Cortex of kidney (tissue), 1 donor: ENCODE measurements at places on chromosomes 5 and 9.

DNA sequence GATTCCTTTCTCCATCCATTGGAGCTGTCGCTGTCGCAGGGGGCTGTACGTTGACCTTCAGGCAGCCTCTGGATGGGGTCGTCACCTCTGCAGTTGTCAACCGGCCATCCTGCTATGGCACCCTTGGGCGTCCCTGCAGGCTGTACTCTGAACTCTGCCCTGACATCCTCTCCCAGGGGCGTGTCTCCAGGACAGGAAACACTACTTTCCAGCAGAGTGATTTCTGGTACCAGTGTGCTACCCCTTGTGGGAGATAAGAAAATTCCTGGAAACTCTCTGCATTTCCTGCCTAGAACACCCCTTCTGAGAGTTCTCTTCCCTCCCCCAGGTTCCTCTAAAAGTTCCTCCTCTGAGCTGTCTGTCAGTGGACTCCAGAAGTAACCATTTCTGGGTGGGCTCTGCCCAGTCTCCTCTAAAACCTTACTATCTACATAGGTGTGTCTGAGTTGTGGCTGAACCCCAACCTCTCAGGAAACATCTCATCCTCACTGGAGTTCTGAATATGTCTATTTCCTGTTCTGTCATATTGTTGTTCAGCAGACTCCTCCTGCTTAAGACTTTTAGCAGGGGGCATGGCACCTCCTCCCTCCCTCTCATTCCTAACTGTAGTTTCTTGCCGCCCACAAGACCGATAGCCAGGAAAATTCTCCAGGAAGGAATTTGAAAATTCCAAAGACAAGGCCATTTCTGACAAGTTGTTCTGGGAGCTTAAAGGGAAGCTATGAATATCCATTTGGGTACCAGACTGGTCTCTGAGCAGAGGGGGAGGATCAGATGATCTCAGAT is 145.3 kb upstream of the RASEF start:
- DNase-seq = no peak

GRCh38 chr5:178984145-178985072 is 10.7 kb downstream of the GRM6 start:
- DNase-seq = no peak

DNA sequence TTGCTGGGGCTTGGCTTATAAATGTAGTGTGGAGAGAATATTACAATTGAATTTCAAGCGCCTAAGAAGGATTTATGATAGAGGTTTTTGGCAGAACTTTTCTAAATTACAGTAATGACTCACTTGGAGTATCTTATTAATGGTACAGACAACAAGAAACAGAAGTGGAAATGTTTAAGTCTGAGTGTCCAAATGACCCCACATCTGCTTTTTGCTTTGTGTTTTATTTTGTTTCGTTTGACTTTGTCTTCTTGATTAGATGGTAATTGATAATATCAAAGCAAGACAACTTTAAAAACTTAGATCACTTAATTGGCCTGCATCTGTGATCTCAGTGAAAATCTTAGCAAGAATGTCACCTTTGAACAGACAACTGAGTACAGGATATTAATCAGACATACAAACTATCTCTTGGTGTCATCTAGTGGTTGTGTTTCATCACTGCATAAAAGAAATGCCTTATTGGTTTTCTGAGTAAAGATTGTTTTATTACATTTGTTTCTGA is 577.4 kb downstream of the ISL1 start:
- no peak for DNase-seq

DNA sequence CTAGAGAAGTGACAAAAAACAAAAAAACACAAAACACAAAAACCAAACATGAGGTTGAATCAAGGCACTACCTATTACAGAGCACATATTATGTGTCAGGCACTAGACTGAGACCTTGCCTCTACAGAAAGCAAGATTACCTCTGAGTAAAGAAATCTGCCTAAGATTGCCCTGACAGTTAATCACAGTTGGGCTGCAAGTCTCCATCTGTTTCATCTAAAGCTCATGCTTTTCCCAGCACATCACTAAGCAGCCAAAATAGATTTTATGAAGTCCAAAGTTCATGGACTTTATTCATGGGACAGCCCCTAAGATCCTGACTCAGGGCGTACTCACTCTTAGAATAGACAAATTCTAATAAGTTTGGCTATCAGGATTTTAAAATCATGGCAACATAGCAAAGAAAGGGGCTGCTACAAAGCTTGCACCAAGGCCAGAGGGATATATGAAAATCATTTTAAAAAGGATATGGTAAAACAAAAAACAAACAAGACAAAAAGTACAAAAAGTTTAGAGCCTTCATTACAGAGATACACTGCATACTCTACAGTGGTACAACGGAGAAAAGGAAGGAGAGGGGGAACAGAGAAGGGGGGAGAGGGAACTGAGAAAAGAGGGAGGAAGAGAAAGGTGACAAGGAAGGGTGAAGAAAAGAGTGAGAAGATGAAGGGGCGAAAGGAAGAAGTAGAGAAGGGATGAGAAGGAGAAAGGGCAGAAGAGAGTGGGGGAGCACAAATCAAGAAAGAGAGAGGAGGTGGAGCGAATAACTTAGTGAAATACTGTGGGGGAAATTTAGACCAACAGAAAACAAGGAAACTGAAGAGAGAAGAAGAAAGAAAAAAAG is 58.2 kb downstream of the RICTOR start:
- DNase-seq = no peak

DNA sequence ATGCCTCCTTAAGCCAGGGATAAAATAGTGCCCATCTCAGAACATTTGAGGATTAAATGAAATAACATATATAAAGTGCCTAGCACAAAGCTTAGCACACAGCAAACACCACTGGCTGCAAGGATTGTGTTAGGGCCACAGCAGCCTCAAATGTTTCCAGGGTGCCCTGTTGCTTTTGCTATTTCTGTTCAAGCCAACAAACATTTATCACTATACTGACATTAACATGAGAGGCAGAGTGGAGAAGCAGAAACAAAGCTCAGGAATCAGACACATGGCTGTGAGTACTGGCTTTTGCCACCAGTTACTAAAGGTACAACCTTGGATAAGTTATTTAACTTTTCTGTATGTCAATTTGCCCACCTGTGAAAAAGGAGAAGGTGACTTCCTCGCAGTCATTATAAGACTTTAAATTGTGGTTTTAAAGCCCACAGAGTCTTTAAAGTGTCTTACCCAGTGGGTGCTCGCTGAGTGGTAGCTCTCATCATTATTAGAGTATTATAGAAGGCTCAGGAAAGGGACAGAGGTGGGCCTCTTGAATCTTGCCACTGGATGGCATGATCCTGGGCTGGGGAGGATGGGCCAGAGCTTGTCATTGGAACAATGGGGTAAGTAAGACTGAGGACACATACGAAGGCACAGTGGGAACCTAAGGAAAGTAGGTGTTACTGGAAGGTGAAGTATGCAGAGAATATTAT is 98.2 kb downstream of the MARCHF3 start:
- no peak for DNase-seq

GRCh38 chr5:54289769-54290168 is 20.6 kb downstream of the ARL15 start:
- DNase-seq = no peak

- no peak for DNase-seq
Observed at GRCh38 chr5:72720205-72720604, 96.3 kb upstream of the TNPO1 start.

DNA sequence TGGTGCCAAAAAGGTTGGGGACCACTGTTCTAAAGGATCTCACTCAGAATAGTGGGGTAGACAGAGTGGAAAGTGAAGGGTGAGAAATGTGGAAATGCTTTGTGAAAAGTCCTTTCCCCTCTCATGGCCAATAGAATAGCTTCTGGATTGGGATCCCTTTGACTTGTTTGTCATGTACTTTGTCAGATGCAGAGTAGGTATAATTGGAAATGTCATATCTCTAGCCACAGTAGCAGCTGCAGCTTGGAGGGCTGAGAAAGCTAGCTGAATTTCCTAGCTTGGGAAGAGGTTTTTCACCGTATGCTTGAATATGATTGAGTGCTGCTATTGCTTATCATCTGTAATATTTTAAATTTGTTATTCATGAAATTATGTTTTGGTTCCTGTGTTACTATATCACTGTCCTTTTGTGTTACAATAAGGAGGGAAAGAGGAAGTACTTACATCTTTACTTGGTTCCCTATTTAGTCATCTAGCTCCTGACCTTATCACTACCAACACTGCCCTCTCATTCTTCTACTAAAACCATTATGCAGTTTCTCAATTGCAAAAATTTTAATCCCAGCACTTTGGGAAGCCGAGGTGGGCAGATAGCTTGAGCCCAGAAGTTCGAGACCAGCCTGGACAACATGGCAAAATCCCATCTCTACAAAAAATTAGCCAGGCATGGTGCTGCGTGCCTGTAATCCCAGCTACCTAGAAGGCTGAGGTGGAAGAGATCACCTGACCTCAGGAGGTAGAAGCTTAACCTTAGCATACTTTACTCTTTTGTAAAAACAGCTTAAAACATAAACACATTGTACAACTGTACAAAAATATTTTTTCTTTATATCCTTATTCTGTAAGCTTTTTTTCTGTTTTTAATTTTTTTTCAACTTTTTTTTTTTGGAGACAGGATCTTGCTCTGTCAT is 12.4 kb downstream of the SLC30A5 start:
- DNase-seq = no peak

DNA sequence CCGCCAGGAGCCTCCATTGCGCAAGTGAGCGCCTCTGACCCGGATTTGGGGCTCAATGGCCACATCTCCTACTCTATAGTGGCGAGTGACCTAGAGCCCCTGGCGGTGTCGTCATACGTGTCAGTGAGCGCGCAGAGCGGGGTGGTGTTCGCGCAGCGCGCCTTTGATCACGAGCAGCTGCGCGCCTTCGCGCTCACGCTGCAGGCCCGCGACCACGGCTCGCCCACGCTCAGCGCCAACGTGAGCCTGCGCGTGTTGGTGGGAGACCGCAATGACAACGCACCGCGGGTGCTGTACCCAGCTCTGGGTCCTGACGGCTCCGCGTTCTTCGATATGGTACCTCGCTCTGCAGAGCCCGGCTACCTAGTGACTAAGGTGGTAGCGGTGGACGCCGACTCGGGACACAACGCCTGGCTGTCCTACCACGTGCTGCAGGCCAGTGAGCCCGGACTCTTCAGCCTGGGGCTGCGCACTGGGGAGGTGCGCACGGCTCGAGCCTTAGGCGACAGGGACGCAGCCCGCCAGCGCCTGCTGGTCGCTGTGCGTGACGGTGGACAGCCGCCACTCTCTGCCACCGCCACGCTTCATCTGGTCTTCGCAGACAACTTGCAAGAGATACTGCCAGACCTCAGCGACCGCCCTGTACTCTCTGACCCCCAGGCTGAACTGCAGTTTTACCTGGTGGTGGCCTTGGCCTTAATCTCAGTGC is 1.9 kb downstream of the PCDHGB6 start:
- no peak for DNase-seq

DNA sequence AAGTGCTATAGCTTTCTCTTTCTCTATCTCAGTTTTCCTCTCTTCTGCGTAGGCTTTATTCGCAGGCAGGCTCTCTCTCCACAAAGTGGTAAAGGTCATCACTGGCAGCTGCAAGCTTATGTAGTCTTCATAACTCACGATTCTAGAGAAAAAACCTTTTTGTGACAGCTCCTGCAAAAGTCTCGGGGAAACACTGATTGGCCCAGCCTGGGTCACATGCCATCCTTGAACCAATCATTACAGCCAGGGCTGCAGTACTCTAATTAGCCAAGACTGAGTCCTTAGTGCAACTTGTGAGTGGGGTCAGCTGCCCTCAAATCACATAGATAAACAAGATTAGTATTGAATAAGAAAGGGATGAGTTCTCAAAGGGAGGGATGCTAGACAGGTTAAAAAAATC is 18.3 kb upstream of the FRMPD1 start:
- DNase-seq = no peak

GRCh38 chr9:79570448-79571308 is 1.1 kb upstream of the TLE4 start:
- DNase-seq = no peak

DNA sequence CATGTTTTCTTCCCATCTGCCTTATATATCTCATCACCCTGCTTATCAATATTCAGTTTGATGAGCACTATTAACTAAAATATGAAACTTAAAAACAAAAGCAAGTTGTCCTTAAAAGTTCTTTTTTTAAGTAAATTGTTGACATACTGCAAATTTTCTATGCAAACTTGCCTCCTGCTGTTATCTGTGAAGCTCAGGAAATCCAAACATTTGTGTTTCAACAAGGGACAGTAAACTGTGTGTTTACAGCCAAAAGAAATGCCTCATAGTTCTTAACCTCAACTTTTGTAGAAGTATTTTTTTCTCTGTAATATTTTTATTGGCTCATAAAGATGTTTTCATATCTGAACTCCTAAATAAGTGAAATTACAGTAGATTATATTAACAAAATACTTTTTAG is 7.7 kb upstream of the TTC23L start:
- DNase-seq = no peak
